ENCODE measurements at places on chromosomes 5 and 9. TPM values are rescaled to one million over a fixed set of nuclear protein-coding genes. Genes with fewer than 3 reads are reported as not detected.

Gene TMEM174
- not detected for total RNA-seq

DNA sequence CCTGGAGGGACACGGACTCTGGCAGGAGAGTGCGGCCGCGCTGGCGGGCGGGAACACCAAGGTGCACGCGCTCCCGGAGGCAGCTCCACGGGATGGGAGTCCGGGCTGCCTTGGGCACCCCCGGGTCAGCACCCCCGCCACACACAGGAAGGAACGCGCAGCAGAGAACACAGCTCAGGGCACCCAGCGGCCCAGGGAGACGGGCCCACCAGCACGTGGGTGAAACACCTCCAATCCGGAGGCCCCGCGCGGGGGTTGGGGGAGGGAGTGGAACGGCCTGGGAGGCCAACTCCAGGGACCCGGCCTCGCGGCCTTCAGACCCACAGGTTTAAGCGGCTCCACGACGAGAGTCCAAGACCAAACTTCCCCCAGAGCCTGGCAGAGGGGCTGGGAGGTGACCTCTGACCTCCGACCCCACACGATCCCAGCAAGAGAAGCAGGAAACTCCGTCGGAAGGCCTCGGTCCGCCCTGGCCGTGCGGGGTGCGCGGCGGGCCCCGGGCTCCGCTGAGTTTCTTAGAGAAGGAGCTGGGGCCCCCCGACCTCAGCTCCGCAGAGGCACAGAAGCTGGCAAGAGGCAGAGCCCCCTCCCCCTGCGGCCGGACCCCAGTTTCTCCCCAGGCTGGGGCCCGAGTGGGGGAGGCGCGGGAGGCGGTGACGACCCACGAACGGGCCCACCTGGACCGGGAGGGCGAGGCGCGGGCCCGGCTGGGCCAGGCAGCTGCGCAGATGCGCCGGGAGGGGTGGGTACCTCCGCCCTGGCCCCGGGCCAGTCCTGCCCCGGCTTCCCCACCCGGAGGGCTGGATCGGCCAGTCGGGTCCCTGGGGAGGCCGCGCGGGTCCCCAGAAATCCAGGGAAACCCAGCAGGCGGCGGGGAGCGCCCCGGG lies 851 bp downstream of the NACC2 start:
- H3K36me3 ChIP-seq = no peaks in the 10 kb centered on the region
- H3K4me1 ChIP-seq = peaks cover 46% of the 10 kb centered on the region
- H3K27me3 ChIP-seq = no peaks in the 10 kb centered on the region
- peak; percentile 42 for DNase-seq
- H3K27ac ChIP-seq = peak overlapping the region; percentile 89

- no peak overlapping the region for H3K4me3 ChIP-seq
- no peak for DNase-seq
- H3K27ac ChIP-seq = no peak overlapping the region
- no peaks in the 10 kb centered on the region for H3K4me1 ChIP-seq
- no peaks in the 10 kb centered on the region for H3K36me3 ChIP-seq
Measured at GRCh38 chr5:157351802-157352092, 85.8 kb downstream of the CYFIP2 start.

GRCh38 chr9:91188719-91189590 lies 172.8 kb downstream of the AUH start:
- H3K4me1 ChIP-seq = peaks cover 34% of the 10 kb centered on the region
- H3K27me3 ChIP-seq = no peaks in the 10 kb centered on the region
- no peak overlapping the region for H3K27ac ChIP-seq
- H3K4me3 ChIP-seq = no peak overlapping the region

GRCh38 chr5:173778784-173779304 lies 109.3 kb upstream of the CPEB4 start:
- no peak overlapping the region for H3K4me3 ChIP-seq
- no peak overlapping the region for H3K27ac ChIP-seq
- DNase-seq = no peak
- no peaks in the 10 kb centered on the region for H3K36me3 ChIP-seq
- H3K27me3 ChIP-seq = no peaks in the 10 kb centered on the region

DNA sequence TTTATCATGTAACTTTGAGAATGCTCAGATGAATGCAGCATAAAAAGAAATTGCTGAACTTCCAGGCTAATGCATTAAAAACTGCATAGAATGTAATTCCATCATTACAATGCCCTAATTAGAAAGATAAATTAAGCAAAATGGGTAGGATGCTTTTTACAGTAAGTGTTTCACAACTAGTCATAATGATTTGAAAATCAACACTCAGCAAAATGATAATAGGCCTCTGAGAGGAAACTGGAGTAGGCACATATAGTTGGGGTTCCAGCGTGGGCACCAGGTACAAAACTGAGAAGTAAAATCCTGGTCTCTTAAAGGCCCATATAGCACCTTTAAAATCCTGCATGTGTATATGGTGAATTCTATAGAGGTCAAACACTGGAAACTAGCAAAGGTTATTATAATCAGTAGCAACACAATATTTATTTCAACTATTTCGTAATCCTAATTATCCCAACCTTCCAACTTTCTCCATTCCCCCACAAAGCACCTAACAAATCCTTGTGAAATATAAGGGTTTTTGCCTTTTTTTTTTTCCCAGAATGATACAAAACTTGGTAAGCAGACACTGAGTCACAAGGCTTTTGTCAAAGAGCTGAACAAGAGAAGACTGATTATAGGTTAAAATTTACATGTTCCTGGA lies 108.0 kb upstream of the NR5A1 start:
- no peaks in the 10 kb centered on the region for H3K36me3 ChIP-seq
- H3K4me3 ChIP-seq = no peak overlapping the region
- H3K4me1 ChIP-seq = no peaks in the 10 kb centered on the region
- no peaks in the 10 kb centered on the region for H3K27me3 ChIP-seq
- DNase-seq = no peak
